ENCODE measurements at places on chromosomes 6 and 20.

DNA sequence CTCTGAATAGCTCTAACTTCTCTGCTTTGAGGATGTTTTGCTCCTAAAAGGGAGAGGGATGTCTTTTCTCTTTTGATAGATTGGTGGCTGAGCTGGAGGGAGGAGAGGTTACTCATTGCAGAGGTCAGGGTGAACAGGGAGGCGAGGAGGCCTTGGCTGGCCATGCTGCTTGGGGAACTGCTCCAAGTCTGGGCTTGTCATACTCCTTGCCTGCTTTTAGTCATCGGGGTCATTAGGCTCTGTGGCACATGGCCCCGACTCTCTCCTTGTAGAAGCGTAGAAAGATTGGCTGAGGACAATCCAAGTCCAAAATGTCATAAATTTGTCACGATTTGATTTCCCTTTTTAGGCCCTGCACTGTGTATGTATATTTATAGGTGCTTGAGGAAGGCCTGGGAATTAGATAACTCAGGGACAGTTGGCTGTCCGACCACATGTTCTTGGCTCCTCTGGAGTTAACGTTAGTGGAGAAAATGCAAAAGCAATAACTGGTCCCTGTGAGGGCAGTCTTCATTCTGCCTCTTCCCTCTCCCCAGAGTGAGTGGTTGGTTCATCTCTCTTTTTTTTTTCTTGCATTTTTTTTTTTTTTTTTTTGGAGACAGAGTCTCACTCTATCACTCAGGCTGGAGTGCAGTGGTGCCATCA lies 160.1 kb downstream of the SCP2D1 start:
- DNase-seq, result peak; percentile 81

GRCh38 chr20:419556-420165 lies 11.6 kb downstream of the RBCK1 start:
- no peak for DNase-seq

DNA sequence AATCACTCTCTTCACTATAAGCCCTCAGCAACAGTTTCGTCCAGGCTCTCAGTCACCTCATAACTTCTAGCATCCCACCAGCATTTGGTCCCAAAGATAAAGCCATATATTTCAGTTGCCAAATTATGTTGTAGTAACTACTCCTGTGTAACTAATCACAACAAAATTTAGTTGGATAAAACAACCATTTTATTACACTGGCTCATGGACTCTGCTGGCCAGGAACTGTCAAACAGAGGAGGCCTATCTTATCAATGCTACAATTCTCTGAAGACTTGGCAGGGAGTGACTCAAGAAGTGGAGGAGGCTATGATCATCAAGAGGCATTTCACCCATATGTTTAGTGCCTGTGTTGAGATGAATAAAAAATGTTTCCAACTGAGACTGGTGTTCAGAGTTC lies 1082.3 kb upstream of the GJE1 start:
- no peak for DNase-seq

DNA sequence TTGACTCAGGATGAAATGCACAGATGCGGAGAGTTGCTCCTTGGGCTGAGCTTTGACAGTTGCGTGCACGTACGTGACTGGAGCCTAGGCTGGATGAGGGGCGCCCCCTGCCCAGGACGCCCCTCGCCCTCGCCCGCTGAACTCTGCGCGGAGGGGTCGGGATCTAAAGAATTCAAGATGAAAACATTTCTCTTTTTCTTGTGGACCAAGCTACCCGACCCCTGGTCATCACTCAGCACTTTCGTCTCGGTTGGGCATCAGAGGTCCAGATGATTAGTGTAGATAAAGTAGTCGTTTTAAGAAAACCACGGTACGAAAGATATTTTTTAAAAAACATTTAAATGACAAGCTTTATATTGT lies 700 bp downstream of the DTD1 start:
- DNase-seq, result no peak

GRCh38 chr20:37602634-37603033 lies 75.0 kb upstream of the BLCAP start:
- DNase-seq, result no peak

DNA sequence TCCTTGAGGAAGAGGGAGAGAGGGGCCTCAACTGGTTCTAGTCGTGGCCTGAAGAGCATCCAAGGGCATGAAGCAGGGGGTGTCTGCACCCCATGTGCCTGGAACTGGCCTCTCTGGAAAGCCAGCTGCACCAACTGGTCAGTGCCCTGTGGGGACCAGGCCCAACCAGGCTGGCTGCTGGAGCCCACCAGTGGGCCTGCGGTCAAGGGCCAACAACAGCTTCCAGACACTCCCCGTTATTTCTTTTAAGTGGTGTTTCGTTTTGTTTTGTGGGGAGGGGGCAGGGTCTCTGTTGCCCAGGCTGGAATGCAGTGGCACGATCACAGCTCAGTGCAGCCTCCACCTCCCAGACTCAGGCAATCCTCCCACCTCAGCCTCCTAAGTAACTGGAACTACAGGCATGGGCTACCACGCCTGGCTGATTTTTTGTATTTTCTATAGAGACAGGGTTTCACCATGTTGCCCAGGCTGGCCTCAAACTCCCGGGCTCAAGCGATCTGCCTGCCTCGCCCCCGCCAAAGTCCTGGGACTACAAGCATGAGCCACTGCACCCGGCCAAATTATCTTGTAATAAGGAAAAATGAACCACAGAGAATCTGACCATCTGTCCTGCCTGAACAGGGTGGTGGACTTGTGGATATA lies 11.9 kb upstream of the C20orf144 start:
- DNase-seq, result no peak

DNA sequence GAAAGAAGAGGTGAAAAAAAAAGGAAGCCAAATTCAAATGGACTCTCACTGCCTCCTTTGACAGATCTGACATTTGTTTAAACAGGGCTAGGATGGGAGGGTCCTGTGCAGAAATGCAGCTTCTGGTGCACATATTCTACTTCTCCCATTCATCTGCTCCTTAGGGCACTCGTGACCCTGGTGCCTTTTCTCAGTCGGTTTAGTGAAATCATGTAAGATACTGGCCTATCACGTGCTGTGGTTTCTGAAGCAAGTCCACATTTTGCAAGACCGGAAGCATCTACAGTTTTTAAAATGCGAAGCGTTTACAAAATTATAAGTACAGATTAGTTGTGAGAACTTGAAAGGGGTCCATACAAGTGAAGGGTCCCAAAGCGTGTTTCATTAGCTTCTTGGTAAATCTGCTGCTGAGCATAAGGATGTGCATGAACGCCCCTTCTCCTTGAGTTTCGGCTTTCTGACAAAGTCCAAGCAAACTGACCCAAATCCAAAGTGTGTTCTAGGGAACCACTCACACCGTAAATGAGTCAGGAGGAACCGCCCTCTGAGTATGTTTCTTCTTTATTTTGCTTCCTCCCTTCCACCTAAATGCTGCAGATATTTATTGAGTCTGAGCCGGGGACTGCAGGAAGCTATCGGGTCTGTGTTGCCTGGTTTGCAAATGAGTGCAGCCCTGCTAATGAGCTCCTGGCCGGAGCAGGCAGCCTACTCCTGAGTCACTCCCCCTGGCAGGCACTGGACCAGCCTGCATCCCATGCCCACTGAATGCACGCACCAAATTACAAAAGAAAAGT lies 323.8 kb upstream of the JARID2 start:
- no peak for DNase-seq

- no peak for DNase-seq
Measured at GRCh38 chr6:127148511-127148910, 30.0 kb downstream of the RSPO3 start.

- no peak for DNase-seq
Measured at GRCh38 chr20:34544109-34544796, 14.3 kb upstream of the MAP1LC3A start.
